ENCODE measurements at places on chromosomes 12 and 14.

DNA sequence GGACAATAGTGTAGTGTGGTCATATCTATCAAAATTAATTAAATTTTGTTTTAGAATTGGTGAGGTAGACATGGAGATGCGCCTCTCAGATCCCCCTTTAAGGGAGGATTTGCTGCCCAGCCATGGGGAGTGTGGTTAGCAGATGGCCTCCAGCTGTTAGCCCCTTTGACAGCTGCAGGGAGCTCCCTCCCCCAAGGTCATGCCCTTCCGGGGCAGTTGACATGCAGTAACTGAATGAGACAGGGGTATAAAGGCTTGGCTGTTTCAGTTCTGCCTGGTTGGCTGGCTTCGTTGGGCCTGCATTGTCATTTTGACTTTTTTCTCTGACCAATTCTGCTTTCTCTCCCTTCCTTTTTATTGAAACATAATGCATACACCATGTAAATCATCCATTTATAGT is 291.5 kb upstream of the SRRM4 start:
- DNase-seq: no peak

DNA sequence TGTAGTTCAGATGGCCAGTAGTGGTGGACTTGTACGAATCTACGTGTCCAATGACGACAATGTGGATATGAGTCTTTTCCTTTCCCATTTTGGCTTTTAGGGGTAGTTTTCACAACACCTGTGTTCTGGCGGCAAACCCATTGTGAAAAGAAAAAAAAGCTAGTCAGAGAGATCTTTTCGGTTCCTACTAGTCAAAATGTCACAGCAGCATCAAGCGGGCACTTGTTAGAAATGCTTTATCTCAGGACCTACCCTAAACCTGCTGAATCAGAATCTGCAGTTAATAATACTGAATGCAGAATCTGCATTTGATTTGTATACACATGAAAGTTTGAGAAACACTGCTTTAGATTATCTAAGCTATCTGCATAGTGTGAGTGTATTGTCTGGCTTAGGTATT is 18.3 kb downstream of the AEBP2 start:
- DNase-seq: no peak

DNA sequence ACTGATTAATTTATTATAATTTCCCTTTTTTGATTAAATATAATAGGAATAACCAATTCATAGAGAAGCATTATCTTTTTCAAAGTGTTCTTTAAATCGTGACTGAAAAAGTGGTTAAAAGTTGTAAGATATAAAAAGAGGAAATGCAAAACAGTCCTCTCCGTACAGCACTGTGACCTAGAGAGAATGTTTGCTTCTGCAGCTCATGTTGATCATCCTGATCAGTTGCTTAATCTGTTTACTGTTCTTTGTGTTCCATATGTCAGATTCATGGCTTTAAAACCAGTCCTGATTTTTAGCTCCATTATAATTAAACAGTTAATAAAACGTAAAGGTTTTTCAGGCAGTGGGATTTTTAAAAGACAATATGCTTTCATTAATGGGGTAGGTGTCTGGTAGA is 4.7 kb downstream of the TTC8 start:
- DNase-seq: no peak

DNA sequence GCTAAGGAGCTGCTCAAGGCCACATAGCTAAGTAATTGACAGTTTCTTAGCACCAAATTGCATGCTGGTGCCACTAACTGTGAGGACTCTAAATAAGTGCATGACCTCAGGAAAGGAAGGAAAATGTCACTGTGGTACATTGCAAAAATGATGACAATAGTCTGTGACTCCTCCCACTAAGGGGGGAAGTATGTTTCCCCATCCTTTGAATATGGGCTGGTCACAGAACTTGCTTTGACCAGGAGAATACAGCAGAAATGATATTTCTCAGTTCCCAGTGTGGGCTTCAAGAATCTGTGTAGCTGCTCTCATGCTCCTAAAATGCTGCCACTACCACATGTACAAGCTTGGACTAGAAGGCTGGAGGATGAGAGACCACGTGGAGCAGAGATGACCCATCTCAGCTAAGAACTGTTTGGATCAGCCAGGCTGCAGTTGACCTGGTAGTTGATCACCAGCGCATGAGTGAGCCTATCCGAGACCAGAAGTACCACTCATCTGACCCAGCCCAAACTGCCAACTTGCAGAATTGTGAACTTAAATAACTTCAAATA is 42.2 kb upstream of the NOS1 start:
- no peak for DNase-seq

DNA sequence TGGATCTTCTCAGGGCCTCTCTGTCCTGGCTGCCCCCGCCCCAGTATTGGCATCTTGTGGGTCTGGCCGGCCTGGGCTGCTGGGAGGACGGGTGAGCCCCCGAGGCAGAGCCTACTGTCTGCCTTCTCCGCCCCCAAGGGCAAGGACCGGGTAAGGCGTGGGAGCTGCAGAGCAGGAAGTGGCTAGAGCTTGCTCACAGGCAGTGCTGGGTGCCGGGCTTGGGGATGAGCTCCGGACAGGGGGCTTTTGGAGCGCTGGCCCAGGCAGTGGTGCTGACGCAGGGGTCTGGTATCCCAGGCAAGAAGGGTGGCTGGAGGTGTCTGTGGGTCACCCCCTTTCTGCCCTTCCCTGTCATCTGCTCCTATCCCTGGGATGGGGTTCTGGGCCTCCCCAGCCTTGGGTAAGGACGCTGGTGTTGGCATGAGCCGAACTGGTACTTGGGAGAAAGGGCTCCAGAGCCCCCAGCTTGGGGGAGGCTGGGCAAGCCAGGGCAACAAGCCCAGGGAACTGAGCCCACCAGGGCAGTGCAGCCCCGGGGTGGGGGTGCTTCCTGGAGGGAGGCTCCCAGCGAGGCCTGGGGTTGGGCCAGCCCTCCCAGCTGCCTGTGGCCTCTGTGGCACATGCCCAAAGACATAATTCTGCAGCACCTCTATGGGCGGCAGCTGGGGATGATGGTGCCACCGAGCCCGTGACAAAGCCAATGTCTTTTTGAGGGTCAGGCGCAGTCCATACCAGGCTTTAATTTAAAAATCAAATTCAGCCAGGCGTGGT is 126.3 kb downstream of the KIF26A start:
- no peak for DNase-seq

DNA sequence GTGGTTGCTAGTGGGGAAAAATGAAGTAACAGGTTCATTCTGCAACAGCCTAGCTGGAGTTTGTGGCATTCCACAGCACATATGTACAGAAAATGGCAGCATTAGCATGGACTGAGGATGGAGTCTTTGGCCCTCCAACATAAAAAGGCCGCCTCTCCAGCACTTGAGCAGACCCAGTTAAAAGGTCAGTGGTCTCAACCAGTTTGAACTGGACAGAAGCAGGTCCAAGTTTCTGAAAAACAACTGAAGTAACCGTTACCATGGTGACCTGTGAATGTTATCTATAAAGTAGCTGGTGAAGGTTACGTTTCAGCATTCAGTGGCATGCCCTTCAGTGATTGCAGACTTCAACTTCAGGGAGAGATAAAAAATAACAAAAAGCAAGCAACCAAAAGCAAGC is 34.1 kb upstream of the OR10AD1 start:
- DNase-seq: no peak

GRCh38 chr12:22481547-22482104 is 62.7 kb downstream of the C2CD5 start:
- DNase-seq: no peak

- peak; percentile 49 for DNase-seq
These were observed 381.1 kb downstream of the SEC23A start for GRCh38 chr14:38721822-38722431.

DNA sequence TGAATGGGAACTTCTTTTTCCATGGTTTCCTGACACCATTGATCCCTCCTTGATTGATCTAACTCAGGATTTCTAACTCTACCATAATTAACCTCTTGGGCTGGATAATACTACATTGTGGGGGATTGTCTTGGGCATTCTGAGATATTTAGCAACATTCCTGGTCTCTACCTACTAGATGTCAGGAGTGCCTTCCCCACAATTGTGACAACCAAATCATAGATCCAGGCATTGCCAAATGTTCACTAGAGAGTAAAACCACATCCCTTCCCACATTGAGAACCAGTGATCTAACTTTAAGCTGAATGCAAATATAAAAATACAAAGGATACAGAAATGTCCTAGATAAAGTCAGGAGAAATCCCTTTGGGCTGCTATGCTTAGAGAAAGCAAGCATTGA is 36.9 kb upstream of the CCDC198 start:
- no peak for DNase-seq

DNA sequence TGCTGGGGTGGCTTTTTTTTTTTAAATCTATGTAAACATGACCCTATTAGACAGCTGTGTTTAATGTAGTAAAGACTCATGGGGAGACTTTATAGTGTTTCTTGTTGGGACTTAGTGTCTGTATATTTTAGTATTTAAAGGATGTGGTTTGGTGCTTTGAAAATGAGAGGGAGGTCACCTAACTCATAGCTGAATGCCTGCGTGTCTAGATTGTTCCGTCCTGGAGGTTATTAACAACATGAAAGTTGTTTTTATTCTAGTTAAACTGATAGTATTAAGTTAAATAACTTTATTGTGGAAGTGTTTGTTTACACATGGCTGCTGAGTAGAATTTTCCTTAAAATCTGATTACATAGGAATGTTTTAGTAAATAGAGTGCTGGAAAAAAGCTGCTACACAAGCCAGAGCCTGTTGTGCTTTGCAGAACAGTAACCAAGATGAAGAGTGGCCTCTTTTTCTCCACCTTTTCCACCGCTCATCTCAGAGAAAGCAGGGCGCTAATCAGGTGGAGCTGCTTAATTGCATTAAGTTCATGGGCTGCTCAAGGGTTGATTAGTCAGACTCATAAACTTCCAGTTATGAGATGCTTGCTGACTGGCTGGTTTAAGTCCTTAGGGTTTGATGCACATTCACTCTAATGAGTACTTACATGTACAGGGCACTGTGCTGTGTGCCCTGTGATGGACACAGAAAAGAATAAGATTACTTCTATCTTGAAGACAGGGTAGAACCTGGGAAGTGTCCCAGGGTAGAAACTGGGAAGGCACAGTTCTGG is 62.7 kb downstream of the FBXO34 start:
- DNase-seq: no peak

DNA sequence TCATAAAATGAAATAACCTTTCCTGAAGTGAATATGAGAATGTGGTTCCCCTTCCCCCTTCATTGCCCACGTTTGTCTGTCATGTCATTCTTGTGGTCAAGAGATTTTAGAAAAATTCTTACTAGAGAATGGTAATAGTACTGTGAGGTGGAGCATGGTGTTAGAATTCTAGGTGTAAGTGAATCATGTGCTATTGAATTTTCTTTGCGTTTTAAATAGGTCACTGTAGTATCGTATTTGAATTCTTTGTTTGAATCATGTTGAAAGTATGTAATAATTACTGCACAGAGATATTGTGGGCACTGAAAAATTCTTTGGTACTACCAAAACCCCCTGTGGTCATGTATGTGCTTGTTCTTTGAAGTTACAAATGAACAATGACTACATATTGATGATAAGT is 49.9 kb downstream of the FUT8 start:
- peak; percentile 81 for DNase-seq

DNA sequence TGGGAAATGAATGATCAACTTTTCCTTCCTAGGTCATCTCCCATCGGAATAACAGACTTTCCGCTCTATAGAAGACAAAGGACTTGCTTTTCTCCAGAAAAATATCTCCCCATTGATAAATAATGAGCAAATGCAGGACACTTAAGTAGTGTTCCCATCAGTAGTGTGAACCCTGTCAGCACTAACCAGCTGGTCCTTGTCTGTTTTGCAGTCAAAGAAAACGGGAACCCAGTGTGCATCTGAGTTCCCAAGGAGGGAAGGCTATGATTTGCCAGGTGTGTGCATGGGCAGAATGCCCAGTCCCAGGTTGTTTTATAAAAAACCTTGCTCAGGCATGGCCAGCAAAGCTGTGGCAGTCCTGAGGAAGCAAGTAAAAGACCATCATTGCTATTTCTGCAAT is 256.5 kb upstream of the HMGA2 start:
- no peak for DNase-seq
